NCI-H1048 (cell line): ENCODE measurements at places on chromosomes 4 and X.

DNA sequence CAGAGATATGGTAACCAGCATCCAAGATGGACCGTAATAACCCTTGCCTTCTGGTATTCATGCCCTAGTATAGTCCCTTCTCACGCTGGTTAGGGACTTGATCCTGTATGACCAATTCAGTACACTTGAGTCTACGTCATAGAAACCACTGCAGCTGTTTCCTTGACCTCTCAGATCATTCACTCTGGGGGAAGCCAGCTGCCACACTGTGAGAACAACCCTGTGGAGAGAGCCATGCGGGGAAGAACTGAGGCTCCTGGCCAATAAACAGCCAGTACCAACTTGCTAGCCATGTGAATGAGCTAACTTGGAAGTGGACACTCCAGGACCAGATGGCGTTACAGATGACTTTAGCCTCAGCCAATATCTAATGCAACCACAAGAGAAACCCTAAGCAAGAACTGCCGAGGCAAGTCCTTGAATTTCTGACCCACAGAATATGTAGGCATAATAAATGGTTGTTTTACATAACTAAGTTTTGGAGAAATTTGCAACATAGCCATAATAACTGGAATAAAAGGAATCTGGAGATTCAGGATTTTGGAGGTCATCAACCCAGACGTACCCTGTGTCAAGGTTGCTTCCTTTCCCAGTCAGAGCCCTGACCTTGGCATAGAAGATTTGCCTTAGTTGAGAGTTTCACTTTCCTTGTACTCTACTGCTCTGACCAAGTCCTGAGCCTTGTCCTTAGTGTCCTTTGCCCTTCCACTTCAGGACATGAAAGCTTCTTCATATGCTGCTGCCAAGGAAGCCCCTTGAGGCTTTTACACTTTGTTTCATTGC, 87.3 kb upstream of the ZNF81 start:
- no peak for DNase-seq

- DNase-seq: no peak
Observed at GRCh38 chr4:156945532-156945931, 26.1 kb downstream of the PDGFC start.

DNA sequence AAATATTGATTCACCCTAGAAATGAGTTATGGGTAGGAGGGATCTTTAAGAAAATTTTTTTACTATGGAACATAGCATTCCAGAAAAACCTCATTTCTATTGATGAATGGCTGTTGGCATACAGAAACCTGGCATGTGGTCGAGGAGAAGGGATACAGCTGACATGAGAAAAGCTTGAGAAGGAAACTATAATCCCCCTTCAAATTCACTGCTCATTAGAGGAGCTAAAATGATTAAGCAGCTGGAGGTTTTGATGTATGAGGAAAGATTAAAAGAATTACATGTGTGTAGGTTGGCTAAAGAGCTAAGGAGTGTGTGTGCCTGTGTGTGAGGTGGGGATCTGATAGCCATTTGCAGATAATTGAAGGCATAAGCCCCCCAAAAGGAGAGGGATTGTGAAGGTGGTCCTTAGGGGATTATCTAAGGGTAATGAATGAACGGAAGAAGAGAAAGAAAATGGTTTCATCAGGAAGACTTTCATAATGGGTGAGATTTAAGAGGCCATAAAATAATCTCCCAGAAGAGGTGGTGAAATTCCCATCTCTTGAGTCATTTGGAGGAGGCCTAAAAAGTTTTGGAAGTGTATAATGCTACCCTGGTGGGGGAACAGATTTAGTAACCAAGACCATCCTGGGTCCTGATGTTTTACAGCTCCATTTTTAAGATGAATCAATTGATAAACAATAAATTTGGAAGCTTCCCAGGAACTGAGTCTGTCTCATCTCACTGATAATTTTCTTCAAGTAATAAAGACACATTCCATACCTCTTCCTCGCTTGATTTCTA, 272.0 kb upstream of the HAND2 start:
- no peak for DNase-seq

DNA sequence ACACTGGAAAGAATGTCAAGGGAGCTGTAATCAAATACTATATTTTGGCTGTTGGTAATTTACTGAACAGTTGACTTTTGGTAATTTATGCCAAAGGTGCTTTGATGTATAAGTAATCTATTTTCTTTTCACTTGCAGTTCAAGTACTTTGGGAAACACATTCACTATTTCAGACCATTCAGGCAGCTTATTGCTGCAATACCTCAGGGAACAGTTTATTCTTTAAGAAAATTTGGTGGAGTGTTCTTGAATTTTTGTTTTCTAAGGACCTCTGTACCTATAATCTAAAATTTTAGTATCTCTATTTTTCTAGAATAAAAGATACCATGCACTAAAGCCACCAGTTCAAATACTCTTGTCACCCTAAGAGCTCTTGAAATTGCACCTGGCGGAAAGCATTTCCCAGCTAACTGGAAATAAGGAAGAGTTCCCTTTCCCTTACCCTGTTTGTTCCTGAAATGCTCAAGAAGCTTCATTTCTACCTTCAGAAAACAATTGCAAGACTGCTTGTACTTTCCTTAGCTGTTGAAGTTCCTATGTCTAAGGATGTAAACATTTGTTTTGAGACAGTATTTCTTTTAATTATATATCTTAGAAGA, 633.5 kb upstream of the FAT1 start:
- DNase-seq: no peak

DNA sequence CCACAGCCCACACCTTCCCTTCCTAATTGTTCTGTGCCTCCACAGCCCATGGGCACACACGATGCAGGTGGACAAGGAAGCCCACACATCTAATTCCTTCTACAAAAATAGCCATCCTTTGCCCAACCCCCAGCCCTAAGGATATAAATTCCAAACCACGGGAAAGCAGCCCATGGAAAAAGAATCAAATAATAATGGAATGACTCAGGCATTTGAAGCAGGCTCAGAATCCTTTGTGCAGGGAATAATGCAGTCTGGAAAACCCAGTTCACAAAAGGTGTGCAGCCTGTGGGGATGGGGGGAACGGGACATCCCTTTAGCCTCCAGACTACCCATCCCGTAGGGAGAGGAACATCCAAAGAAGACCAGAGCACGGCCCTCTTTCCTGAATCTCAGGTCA, 342.3 kb upstream of the GALNT7 start:
- no peak for DNase-seq

DNA sequence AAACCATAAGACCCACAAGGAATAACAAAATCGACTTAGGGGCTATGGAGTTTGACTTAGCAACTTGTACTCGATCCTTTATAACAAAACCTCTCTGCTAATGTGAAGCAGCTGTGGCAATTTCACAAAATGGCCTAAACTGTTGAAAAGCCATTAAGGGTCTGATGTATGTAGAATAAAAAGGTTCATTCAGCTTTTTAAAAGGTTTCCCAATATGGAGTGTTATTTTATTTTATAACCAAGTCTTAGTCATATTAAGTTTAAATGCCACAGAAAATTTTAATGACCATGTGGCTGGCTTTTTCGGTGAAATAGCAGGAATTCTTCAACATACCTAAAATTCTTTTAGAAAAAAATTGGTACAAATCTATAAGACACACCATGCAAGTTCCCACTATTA, 291.8 kb upstream of the HAND2 start:
- no peak for DNase-seq

DNA sequence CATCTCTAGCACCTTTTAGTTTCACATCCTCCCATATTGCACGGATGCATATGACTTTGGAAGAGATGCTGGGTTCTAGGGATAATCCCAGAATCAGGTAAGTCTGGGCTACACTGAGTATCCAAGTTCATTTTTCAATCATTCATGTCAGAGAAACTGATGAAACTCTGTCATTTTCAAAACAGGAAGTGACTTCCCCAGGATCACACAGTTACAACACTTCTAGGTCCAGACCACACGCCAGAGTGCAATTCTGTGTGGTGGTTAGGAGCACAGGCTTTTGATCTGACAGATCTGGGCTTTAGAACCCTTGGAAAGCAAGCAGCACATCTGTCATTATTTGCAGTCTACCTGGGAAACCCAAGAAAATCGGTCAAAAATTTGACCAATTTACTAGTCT, 52.1 kb upstream of the CDKN2AIP start:
- DNase-seq: no peak

DNA sequence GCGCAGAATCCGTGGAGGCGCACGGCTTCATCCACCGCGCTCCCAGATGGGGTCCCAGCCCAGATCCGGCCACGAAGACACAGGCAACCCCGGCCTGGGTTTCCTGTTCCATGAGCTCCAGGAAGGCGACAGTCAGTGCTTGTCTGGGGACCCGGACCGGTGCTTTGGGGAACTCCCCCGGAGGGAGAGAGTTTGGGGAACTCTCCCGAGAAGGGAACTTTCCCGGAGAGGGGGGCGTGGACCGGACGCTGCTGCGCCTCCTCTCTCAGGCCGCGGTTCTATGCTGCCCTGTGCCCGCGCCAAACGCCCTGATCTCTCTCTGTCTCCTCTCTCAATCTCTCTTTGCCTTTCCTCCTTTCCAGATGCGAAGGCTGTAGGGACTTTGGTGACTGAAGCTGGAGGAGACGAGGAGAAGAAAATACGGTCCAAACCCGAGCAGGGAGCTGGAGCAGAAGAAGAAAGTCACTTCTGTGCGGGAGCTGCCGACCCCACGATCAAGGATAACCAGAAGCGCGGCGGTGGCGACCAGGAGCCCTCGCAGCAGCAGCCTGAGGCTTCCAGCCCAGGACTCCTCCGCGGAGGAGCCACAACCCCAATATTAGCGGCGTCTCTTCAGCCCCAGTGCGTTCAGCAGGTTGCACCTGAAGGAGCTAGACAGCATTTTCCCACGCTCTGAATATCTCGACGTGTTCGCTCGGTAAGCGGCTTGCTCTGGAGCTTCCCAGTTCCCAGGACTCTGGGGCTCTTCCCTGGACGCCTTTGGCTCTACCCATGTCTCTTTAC, 47.6 kb upstream of the NKAP start:
- no peak for DNase-seq

DNA sequence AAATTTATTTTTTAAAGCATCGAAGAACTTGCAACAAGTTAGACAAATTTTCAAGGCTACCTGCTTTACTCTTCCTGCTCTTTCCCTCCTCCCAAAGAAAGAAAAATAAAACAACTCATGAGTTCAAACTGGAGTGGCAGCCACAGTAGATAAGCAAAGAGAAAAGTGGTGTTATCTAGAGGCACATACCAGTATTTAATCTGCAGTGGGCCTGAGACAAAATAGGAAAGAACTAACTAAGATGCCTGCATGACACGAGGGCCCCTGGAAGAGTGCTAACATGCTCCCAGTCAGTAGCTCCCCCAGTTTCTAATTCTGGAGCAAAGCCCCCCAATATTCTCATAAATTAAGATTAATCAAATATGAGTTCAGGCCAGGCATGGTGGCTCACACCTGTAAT, 7.9 kb downstream of the ARL9 start:
- DNase-seq: no peak

GRCh38 chr4:53012738-53013137, 150.6 kb downstream of the RASL11B start:
- no peak for DNase-seq

DNA sequence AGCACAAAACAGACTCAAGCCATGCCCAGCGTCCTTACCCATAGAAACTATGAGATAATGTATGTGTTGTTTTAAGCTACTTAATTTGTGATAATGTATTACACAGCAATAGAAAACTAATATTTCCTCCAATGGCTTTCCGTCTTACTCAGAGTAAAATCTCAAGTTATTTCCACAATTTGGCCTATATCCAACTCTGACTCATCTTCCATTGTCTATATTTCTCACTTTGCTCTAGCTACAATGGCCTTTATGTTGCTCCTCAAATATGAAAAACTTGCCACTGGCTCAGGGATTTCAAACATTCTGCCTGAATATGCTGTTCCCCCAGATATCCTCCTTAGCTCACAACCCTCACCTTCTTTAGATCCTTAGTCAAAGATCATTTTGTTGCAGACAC, 31.6 kb downstream of the IQCM start:
- no peak for DNase-seq

DNA sequence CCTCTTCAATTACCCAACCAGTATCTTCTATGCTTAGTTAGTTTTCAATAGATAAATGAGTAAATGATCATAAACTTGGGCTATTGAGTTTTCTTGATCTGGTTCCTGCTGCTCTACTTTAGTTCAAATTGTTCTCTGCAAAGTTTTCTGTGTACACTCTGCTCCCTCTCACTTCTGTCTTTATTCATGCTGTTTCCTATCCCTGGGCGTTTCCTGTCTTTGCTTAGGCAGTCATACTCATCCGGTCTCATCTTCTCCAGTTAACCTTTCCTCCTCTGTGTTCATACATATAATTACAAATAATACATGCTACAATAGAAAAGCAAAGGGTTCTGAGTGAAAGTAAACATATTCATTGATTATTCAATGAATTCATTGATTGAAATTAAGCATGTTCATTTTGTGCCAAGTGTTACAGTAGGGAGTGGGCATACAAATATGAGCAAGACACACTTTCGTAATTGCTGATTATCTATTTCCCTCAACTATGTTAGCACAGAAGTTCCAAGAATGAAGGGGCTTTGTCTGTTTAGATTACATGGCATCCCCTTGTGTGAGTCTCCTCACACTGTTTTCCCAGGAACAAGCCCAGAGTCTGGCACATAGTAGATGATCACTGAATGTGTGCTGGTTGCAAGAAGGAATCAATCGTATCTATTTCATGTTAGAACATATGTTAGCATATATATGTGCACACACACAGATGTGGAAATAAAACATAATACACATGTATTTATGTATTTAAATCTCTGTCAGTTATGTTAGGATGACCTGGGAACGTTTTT, 1.1 kb downstream of the RAB39B start:
- no peak for DNase-seq

DNA sequence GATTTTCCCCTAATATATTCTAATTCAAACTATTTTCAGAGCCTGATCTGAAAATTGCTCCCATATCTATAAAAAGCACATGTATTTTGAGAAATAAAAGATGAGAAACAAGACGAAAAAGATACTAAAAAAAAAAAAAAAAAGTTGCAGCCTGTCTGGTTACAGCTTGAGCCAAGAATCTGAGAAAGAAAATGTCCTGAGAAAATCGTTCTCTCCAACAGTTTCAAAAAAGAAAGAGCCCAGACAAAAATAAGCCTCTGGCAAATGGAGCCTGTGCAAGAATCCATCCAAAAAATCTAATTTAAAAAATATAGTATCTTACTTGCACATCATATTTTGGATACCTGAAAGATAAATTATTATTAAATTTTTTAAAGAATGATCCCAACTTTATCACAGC, 163.0 kb upstream of the TBL1X start:
- no peak for DNase-seq
